Spleen (tissue), 13 donors: ENCODE measurements at places on chromosomes 1 and 21. TPM values are rescaled to one million over a fixed set of nuclear protein-coding genes. Genes with fewer than 3 reads are reported as not detected.

The LDLRAD1 gene
- total RNA-seq: not detected

The NFYC gene
- 74.0 TPM for total RNA-seq

The ELAPOR1 gene
- total RNA-seq: 10.3 TPM

The DCLRE1B gene
- total RNA-seq: 9.0 TPM

The SLC2A5 gene
- 8.9 TPM for total RNA-seq

The SPRR2G gene
- total RNA-seq: not detected

The ATP1A4 gene
- total RNA-seq: not detected

The ZNF672 gene
- total RNA-seq: 32.6 TPM

The A3GALT2 gene
- total RNA-seq: not detected

The POU2F1 gene
- total RNA-seq: 60.3 TPM

DNA sequence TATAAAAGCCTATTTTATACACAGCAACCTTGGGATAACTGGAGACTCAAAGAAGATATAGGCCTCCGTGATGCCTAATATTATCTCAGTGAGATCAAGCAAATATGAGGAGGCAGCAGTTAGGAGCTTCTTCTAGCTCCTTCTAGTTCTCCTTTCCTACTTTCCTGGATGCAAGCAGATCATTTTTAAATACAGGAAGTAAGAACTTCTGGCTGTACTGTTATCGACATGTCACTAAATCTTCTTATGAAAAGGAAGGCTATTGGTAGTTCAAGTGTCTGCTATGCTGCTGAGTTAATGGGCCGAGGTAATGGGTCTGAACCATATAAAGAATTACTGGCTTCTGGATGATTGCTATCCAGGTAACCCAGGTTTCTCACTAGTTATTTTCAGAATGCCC is 15.9 kb downstream of the HSPA13 start:
- H3K27me3 ChIP-seq: no peaks in the 10 kb centered on the region
- no peak overlapping the region for H3K27ac ChIP-seq
- H3K4me3 ChIP-seq: no peak overlapping the region
- no peaks in the 10 kb centered on the region for H3K36me3 ChIP-seq

GRCh38 chr1:3496916-3497315 is 42.5 kb downstream of the ARHGEF16 start:
- no peak overlapping the region for H3K4me3 ChIP-seq
- peaks cover under 1% of the 10 kb centered on the region for H3K4me1 ChIP-seq
- no peaks in the 10 kb centered on the region for H3K36me3 ChIP-seq

DNA sequence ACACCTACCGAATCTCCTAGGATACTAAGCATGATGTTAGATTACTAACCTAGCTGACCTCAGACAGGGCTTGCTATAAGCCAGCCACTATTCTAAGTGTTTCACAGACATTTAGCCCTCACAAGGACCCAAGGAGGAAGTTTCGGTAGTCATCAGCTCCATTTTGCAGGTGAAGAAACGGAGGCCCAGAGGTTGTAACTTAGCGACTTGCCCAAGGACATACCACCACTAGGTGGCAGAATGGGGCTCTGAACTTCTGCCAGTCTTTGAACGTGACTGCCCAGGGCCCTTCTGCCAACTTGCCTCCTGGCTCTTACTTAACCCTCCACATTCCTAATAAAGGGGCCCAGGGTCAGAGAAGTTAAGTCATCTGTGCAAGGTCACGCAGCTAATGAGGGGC is 283.5 kb downstream of the C1orf94 start:
- H3K36me3 ChIP-seq: no peaks in the 10 kb centered on the region
- H3K4me1 ChIP-seq: no peaks in the 10 kb centered on the region
- H3K27me3 ChIP-seq: peaks cover 12% of the 10 kb centered on the region
- no peak overlapping the region for H3K27ac ChIP-seq
- no peak for DNase-seq

DNA sequence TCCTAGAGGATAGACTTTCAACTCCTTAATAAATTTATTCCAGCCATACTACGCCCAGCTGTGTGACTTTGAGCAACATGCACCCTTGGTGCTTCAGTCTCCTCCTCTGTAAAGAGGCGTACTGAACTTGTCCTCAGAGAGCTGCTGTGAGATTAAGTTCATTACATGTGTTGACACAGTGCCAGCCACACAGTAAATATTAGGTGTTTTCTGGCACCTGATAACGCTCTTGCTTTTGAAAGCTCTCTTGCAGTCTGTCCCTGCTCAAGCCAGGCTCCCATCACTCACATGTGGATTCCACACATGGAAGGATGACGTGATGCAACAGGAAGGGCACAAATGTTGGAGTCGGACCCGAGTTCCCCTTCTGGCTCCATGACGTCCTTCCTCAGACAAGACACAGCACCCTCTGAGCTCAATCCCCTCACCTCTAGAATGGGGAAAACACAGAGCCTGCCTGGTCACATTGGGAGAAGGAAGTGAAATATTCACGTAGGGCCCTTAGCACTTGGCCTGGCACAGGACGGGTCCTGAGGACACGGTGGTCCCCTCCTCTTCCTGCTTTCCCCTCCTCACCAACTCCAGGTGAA is 7.7 kb downstream of the IFNLR1 start:
- no peaks in the 10 kb centered on the region for H3K4me1 ChIP-seq
- H3K27me3 ChIP-seq: no peaks in the 10 kb centered on the region
- H3K36me3 ChIP-seq: no peaks in the 10 kb centered on the region

GRCh38 chr1:113675302-113675701 is 84.0 kb downstream of the PHTF1 start:
- H3K4me3 ChIP-seq: no peak overlapping the region
- H3K27me3 ChIP-seq: no peaks in the 10 kb centered on the region
- H3K4me1 ChIP-seq: peaks cover 5% of the 10 kb centered on the region
- H3K36me3 ChIP-seq: no peaks in the 10 kb centered on the region
- DNase-seq: no peak

- peaks cover 27% of the 10 kb centered on the region for H3K27me3 ChIP-seq
- H3K4me1 ChIP-seq: no peaks in the 10 kb centered on the region
- no peak overlapping the region for H3K27ac ChIP-seq
- H3K36me3 ChIP-seq: no peaks in the 10 kb centered on the region
- DNase-seq: no peak
These were observed 26.7 kb upstream of the TP53BP2 start for GRCh38 chr1:223872308-223872901.

DNA sequence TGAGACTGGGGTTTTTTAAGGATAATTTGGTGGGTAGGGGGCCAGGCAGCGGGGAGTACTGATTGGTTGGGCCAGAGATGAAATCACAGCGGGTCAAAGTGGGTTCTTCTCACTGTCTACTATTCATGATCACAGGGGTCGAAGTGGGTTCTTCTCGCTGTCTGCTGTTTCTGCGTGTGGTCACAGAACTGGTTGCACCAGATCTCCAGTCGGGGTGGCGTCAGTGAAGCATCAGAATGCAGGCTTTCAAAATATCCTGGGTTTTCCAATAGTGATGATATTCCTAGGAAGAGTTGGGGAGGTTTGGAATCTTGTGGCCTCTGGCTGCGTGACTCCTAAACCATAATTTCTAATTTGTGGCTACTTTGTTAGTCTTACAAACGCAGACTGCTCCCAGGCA is 45.1 kb downstream of the TRPM2 start:
- no peak for DNase-seq
- H3K4me3 ChIP-seq: no peak overlapping the region
- no peaks in the 10 kb centered on the region for H3K27me3 ChIP-seq
- H3K4me1 ChIP-seq: no peaks in the 10 kb centered on the region

- DNase-seq: no peak
- H3K27me3 ChIP-seq: no peaks in the 10 kb centered on the region
- H3K4me1 ChIP-seq: no peaks in the 10 kb centered on the region
- H3K36me3 ChIP-seq: no peaks in the 10 kb centered on the region
- no peak overlapping the region for H3K4me3 ChIP-seq
These were observed 10.1 kb upstream of the GUCA2B start for GRCh38 chr1:42142894-42143675.

DNA sequence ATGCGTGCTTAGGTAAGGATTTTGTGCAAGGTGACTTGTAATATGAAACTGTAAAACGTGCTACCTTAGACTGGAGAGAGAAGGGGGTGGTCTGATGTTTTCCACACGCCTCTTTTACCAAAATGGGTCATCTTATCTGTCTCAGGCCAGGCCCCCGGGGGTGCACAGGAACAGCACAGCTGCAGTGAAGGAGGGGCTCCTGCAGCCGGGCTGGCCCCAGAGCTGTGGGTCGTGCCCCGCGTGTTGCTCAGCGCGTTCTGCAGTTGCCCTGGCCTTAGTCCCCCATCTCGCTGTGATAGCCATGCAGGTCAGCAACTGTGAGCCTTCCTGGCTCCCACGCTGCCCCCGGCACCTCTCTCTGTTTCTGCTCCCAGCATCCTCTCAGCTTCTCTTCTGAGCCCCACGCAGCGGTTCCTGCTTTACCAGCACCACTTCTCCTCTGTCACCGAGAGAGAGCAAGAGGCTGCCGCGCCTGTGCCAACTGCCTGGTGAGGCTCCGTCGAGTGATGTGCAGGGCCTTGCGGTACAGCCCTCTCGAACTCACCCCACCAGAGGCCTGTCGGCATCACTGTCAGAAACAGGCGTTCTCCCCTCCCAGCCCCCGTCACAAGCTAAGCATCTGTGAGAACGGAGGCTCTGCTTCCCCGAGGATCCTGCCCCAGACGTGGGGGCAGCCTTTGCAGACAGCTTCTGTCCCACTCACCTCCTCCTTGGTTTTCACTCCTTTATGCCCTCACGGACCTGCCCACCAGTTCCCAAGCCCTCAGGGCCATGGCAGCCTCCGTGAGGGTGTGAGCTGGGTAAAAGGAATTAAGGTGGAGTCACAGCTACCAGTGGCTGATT is 73.3 kb downstream of the ADARB1 start:
- H3K27ac ChIP-seq: no peak overlapping the region
- H3K36me3 ChIP-seq: peaks cover 10% of the 10 kb centered on the region
- H3K4me1 ChIP-seq: peaks cover 12% of the 10 kb centered on the region
- H3K27me3 ChIP-seq: no peaks in the 10 kb centered on the region

DNA sequence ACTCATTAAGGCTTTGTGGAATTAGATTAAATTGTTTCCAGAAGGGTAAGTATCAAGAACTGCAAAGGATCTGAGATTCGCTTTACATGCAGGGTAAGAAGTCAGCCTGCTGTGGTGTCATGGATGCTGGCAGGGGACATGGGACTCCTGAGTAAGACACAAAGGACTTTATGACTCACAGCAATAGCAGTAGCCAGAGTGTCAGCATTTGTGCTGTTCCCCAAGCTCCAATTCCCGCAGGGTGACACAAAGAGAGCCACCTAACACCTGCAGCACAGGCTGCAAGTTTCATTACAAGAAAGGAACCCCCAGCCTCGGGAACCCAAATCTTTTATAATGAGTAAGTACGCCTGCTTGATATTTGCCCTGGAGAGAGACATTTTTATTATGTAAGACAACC is 298.1 kb upstream of the POU3F1 start:
- no peak for DNase-seq
- no peak overlapping the region for H3K27ac ChIP-seq
- H3K27me3 ChIP-seq: peaks cover under 1% of the 10 kb centered on the region
- H3K4me3 ChIP-seq: no peak overlapping the region
- H3K36me3 ChIP-seq: no peaks in the 10 kb centered on the region

- H3K4me3 ChIP-seq: no peak overlapping the region
- no peak for DNase-seq
- no peak overlapping the region for H3K27ac ChIP-seq
- no peaks in the 10 kb centered on the region for H3K36me3 ChIP-seq
- H3K27me3 ChIP-seq: no peaks in the 10 kb centered on the region
These were observed 128.2 kb downstream of the NFIA start for GRCh38 chr1:61210435-61211154.

GRCh38 chr1:154407198-154408091 is 2.3 kb downstream of the IL6R start:
- DNase-seq: no peak
- H3K4me3 ChIP-seq: peak overlapping the region; percentile 64
- H3K4me1 ChIP-seq: peaks cover 94% of the 10 kb centered on the region
- no peaks in the 10 kb centered on the region for H3K27me3 ChIP-seq

DNA sequence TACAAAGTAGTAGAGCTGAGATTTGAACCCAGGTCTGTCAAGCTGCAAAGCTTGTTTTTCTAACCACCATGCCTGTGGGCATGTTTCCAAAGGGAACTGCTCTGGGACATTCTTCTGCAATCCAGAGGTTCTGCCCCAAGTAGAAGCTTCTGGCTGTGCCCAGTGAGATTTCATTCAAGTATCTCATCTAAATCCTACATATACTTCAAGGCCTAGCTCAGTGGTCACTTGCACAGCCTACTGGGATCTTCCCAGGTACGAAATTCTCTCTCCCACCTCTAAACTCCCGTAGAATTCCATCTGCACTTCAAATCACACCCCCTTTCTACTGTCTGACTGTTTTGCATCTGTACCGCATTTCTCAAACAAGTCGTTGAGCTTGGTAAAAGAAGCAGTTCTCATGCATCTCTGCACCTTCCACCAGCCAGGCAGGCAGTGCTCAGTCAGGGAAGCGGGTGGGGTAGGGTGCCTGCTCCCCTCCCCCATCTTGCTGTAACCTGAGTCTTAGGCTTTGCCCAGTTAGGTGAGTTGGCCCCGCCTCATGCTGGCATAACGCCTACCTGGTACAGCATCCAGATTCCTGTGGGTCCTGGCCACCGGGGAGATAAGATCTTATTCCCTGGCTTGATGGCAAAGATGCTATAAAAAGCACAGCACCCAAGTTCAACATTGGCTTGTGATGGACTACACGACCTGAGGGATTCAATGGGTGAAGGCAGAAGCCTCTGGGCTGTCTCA is 13.5 kb downstream of the SLC9A1 start:
- no peaks in the 10 kb centered on the region for H3K27me3 ChIP-seq
- peak overlapping the region; percentile 51 for H3K27ac ChIP-seq
- peaks cover 99% of the 10 kb centered on the region for H3K4me1 ChIP-seq
- DNase-seq: no peak
- peaks cover 33% of the 10 kb centered on the region for H3K36me3 ChIP-seq

GRCh38 chr1:211551638-211552460 is 27.1 kb downstream of the SLC30A1 start:
- no peaks in the 10 kb centered on the region for H3K4me1 ChIP-seq
- H3K36me3 ChIP-seq: no peaks in the 10 kb centered on the region
- H3K27me3 ChIP-seq: no peaks in the 10 kb centered on the region
- no peak overlapping the region for H3K27ac ChIP-seq

GRCh38 chr1:232883992-232884661 is 66.3 kb upstream of the NTPCR start:
- H3K27ac ChIP-seq: no peak overlapping the region
- H3K27me3 ChIP-seq: peaks cover 4% of the 10 kb centered on the region
- no peak for DNase-seq
- H3K36me3 ChIP-seq: no peaks in the 10 kb centered on the region
- no peak overlapping the region for H3K4me3 ChIP-seq

GRCh38 chr1:236560213-236560771 is 36.5 kb downstream of the LGALS8 start:
- H3K4me3 ChIP-seq: no peak overlapping the region
- H3K4me1 ChIP-seq: no peaks in the 10 kb centered on the region
- DNase-seq: no peak
- no peak overlapping the region for H3K27ac ChIP-seq
- H3K27me3 ChIP-seq: no peaks in the 10 kb centered on the region
